ENCODE measurements at places on chromosomes 1 and 21.

DNA sequence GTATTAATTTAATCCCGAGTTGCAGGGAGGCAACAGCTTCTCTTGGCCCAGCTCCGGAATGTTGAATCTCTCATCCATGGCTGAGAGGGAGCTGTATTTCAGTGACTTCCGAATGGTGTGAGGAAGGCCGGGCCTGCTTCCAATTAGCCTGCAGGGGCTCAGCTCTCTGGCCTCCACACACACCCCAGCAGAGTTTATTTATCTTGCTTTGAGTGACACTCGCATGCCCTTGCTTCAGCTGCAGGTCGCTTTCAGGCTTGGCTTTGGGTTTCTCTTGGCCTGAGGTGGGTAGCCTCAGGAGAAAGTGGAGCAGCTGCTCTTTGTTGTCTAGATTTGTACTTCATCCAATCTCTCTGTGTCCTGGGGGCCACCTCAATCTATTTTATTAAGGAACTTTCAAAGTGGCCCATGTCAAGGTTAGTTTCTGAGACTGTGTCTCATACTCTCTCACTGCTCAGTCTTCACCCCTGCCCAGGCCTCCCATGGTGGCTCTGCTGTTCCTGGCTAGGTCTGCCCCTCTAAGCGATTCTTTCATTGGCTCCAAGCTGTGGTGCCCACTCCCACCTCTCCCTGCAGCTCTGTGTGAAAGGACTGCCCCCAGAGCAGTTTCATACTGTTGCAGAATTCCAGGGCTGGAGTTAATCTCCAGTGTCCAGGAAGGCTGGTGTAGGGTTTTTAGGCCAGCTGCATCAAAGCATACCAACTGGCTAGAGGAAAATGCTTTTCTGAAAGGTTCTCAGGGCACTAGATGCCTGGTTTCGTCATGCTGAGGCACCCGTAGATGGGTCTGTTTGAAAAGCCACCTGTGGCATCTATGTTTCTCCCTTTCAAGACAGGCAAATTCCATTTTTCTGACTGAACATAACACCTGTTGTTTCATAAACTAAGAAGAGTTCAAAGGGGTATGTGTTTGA is 153.5 kb downstream of the PLXNA2 start:
- peaks cover 20% of the 10 kb centered on the region for H3K4me1 ChIP-seq
- H3K4me3 ChIP-seq, result no peak overlapping the region
- H3K27me3 ChIP-seq, result no peaks in the 10 kb centered on the region
- peaks cover 9% of the 10 kb centered on the region for H3K36me3 ChIP-seq
- no peak for DNase-seq

DNA sequence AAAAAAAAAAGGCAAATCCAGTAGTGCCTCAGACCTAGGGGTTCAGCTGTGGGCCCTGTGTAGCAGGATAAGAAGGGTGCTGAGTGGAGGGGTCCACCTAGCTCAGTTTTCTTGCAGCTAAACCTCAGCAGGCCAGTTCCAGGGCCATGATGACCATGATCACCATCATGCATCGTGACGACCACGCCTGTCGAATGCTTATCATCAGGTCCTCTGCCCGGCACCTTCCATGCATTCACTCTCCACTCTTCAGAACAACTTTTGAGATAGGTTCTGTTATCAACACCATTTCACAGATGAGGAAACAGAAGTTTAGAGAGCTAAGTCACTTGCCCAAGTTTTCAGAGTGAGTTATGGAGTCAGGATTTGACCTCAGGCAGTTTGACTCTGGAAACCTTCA is 54.9 kb downstream of the ACBD3 start:
- H3K36me3 ChIP-seq, result peaks cover 2% of the 10 kb centered on the region
- no peak overlapping the region for H3K27ac ChIP-seq
- peaks cover 9% of the 10 kb centered on the region for H3K27me3 ChIP-seq
- peaks cover 1% of the 10 kb centered on the region for H3K4me1 ChIP-seq
- no peak for DNase-seq

DNA sequence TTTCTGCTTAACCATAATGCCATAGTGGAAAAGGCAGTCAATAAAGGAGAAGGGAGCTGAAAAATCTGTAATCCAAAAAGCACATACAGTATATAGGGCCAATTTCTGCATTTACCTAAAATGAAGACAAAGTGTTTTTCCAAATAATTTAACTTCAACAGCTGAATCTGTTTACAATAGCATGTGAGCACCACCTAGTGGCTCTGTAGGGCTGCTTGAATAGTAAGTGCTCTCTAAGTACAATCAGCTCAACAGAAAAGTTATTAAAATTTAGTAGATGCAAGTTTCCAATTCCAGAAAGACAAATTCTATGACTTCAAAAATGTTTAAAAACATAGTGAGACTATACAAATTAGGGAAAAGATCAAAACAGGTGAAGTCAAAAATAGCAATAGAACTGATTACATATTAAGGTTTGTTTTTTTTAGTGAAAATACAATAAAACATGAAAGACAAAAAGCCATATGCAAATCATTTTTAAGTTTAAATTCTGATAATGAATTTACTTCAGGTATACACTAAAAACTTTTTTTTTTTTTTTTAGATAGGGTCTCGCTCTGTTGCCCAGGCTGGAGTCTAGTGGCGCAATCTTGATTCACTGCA is 220.0 kb downstream of the SETD4 start:
- H3K27ac ChIP-seq, result no peak overlapping the region
- DNase-seq, result peak; percentile 27
- no peaks in the 10 kb centered on the region for H3K4me1 ChIP-seq
- H3K4me3 ChIP-seq, result no peak overlapping the region
- H3K27me3 ChIP-seq, result peaks cover 24% of the 10 kb centered on the region

DNA sequence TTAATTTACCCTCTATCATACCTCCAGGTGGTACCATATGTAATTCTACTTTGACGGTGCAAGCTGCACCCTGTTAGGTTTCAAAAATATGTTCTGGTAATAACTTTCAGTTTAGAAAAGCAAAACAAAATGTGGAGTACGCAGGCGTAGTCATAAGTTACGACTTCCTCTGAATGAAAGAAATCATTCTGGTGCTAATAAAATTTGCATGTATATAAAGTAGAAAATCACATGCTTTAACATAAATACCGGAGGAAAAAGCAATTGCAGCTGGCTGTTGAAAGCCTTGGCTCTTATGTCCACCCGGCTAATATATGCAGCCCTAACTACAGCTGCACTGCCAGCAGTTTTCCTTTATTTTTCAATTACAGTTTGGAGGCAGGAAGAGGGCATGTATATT is 65.2 kb upstream of the TMPRSS15 start:
- no peaks in the 10 kb centered on the region for H3K4me1 ChIP-seq
- DNase-seq, result no peak
- no peak overlapping the region for H3K4me3 ChIP-seq
- no peaks in the 10 kb centered on the region for H3K36me3 ChIP-seq
- H3K27me3 ChIP-seq, result no peaks in the 10 kb centered on the region

GRCh38 chr1:220426989-220427388 is 100.9 kb upstream of the MARK1 start:
- H3K27me3 ChIP-seq, result peaks cover 12% of the 10 kb centered on the region
- no peak overlapping the region for H3K27ac ChIP-seq

DNA sequence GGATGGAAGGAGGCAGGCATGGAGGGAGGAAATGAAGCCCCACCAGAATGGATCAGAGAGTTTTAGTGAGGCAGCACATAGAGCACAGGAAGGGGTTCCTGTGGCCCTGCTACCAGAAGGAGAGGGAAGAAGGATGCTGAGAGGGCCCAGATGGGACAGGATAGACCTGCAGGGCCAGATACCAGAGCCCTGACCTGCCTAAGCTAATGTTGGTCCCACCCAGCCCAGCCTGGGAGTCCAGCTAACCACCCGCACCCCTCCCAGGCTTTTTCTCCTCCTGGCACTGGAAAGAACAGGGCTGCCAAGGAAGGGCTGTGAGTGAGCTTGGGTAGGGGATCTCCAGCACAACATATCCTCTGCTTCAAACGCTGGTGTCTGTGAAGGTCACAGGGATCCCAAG is 6.9 kb downstream of the NECTIN4 start:
- H3K4me3 ChIP-seq, result no peak overlapping the region
- H3K27me3 ChIP-seq, result peaks cover 11% of the 10 kb centered on the region
- no peak for DNase-seq

- H3K27ac ChIP-seq, result no peak overlapping the region
Measured at GRCh38 chr21:29961291-29962027, 21.7 kb upstream of the GRIK1 start.

- H3K4me3 ChIP-seq, result no peak overlapping the region
- peaks cover 12% of the 10 kb centered on the region for H3K27me3 ChIP-seq
- no peaks in the 10 kb centered on the region for H3K36me3 ChIP-seq
Measured at GRCh38 chr21:38144193-38144592, 112.6 kb upstream of the KCNJ15 start.

GRCh38 chr1:201751872-201752271 is 77.1 kb upstream of the IPO9 start:
- no peak overlapping the region for H3K4me3 ChIP-seq
- no peaks in the 10 kb centered on the region for H3K4me1 ChIP-seq
- peaks cover 40% of the 10 kb centered on the region for H3K27me3 ChIP-seq

DNA sequence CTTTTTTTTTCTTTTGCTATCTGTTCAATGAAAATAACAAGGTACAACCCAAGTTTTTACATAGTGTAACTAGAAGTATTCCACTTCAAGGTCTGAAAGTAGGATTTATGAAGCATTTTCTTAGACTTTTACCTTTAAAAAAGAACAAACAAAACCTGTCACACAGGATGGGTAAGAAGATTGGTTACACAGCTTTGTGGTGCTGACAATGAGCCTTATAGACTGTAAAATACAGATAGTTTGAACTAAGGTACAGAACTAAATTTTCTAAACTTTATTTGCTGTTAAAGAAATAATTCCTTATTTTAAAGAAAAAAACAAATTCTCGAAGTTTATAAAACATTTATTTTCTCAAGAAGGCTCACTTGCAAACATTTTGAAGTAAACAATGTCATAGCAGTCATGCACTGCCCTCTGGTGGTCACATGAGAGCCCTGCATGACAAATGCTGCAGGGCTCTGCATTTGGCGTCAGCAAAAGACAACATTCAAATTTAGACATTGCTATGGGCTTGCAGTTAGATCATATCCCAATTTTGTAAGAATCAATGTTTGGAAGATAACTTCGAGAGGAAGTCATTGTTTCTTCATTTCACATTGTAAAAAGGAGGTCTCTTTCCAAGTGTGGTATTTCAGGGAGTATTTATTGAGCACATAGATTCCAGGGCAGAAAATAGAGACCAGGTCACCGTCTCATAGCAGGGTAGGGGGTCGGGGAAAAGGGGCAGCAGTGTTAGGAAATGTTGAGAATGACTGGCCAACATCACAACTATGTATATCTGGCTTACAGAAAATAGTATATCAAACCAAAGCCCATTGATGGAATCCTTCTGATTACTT is 115.3 kb upstream of the FMN2 start:
- DNase-seq, result peak; percentile 7
- no peak overlapping the region for H3K27ac ChIP-seq
- H3K4me1 ChIP-seq, result no peaks in the 10 kb centered on the region
- H3K27me3 ChIP-seq, result no peaks in the 10 kb centered on the region
- H3K4me3 ChIP-seq, result no peak overlapping the region

DNA sequence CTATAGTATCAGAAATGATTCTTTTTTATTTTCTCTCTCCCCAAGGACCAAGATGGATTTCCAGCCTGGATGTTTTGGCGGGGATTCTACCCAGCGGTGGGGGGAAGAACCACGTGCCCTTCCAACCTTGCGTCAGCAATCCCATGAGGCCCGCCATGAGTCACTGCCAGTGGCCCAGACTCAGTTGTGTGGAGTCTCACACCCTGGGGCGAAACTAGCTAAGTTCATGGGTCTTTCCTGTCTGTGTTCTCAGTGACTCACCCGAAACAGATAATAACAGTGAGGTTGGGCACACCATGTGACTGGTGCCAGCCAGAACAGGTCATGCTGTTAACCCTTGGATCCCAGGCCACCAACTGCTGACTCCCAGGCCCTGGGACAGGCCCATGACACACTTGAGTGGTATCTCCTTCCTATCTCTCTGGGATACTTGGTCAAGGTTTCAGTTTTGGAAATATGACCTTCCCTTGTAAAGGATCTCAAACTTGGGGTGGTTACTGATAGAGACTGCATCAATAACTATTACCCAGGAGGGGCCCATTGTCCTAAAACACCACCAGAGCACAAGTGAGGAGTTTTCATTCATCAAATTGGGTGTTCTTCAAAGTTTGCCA is 98.0 kb upstream of the DUSP10 start:
- H3K27me3 ChIP-seq, result no peaks in the 10 kb centered on the region
- H3K4me3 ChIP-seq, result peak overlapping the region; percentile 15
- peak overlapping the region; percentile 91 for H3K27ac ChIP-seq
- no peaks in the 10 kb centered on the region for H3K36me3 ChIP-seq
- H3K4me1 ChIP-seq, result peaks cover 25% of the 10 kb centered on the region

DNA sequence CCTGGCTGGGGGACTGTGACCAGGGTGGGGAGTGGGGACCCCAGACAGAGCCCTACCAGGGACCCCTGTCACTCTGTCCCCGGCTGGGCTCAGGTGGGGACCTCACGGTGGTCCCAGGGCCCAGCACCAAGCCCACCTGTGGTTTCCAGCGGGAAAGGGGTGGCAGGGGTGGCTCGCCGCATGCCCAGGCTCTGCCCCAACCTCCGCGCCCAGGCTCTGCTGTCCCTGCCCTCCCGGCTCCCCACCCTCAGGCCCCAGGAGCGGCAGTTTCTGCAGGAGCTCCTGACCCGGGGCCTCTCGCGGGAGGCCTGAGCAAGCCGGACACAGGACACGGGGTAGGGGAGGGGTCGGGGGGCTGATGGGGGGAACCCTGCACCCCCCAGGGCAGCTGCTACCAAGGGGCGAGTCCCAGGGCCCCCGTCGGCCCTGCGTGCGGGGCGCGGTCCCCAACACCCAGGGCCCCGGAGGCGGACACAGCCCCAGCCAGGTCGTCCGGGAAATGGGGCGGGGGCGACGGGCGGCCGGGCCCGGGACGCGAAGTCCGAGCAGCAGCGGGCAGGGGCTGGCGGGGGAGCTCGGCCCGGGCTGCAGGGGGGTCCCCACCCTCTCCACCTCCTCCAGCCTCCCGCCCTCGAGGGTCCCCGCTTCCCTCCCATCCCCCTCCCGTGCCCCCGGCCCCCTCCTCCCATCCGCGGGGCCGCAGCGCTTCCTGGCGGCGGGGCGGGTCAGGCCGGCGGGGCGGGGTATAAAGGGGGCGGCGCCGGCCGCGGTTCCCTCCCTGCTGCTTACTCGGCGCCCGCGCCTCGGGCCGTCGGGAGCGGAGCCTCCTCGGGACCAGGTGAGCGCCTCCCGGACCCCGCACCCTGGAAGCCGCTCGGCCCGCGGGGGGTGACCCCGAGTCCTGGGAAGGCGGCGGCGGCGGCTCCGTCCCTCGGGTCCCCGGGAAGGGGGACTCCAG is at the start of gene COL6A2:
Gene COL6A2, plus strand, starts transcription at position 777 of the 958 bp plus-strand sequence.
- H3K36me3 ChIP-seq, result no peaks in the 10 kb centered on the region
- H3K27ac ChIP-seq, result no peak within 1 kb of the TSS
- no peak for DNase-seq
- H3K4me3 ChIP-seq, result peak within 1 kb of the TSS; percentile 77
- H3K4me1 ChIP-seq, result peaks cover 15% of the 10 kb centered on the region

- DNase-seq, result no peak
- H3K4me1 ChIP-seq, result peaks cover 14% of the 10 kb centered on the region
- H3K4me3 ChIP-seq, result no peak overlapping the region
- peaks cover 6% of the 10 kb centered on the region for H3K27me3 ChIP-seq
- no peaks in the 10 kb centered on the region for H3K36me3 ChIP-seq
- no peak overlapping the region for H3K27ac ChIP-seq
Measured at GRCh38 chr1:223140611-223141405, 2.2 kb downstream of the TLR5 start.

GRCh38 chr1:160726114-160726497 is 12.9 kb upstream of the SLAMF7 start:
- H3K4me3 ChIP-seq, result no peak overlapping the region
- no peaks in the 10 kb centered on the region for H3K36me3 ChIP-seq
- peaks cover 8% of the 10 kb centered on the region for H3K4me1 ChIP-seq
- no peaks in the 10 kb centered on the region for H3K27me3 ChIP-seq
- H3K27ac ChIP-seq, result no peak overlapping the region
